Activated T-helper 1 cell treated with anti-CD3 and anti-CD28 coated beads, Interleukin-12 subunit alpha, Interleukin-12 subunit beta, Interleukin-2, Interleukin-4 antibody, amounts not matched to agents 30 ng/mL and 10 ng/mL and 1 ng/mL, durations not matched to agents 14 hours and 24 hours and 36 hours (primary cell): ENCODE measurements at places on chromosomes 12 and 14.

DNA sequence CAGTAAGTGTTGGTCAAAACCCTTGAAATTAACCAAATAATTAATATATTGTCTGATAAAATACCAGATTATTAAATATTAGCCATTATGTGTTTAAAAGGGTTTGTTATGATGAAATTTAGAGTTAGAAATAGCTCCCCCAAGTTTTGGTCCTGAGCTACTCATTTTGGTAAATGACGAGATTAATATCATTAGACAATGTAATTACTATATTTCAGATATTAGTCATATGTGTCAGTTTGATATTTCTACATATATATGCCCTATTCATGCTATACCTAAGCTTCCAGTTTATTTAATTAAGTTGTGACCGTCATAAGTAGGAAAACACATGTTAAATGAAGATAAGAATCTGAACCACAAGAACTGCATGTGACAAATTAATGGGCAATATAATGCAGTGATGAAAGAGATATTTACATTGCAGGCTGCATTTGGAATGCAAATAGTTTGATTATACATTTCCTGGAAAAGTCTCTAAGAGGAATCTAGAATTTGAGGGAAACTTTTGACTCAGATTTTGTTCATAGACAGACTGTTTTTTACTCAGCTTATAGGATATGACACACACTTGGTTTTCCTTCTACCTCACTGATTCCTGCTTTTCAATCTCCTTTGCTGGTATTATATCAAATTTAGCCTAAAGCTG lies 70.5 kb downstream of the TBC1D30 start:
- DNase-seq = no peak

DNA sequence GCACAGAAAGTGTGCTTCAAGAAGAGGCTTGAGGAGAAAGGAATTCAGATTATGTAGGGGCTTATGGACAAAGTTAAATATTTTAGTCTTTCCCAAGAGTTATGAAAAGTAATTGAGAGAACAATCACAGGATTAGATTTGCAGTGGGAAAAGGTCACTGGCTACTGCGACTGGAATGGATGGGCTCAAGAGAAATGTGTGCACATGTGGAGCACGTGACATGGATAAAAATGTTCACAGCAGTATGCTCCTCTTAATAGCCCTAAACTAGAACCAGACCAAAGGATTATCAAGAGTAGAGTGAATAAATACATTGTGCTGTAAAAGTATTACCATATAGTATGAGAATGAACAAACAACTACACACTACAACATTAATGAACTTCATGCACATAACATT lies 78.1 kb downstream of the ABCD2 start:
- DNase-seq = no peak

GRCh38 chr12:7210642-7211151 lies 21.2 kb downstream of the PEX5 start:
- no peak for DNase-seq

GRCh38 chr14:88668448-88669116 lies 105.7 kb downstream of the ZC3H14 start:
- DNase-seq = no peak

DNA sequence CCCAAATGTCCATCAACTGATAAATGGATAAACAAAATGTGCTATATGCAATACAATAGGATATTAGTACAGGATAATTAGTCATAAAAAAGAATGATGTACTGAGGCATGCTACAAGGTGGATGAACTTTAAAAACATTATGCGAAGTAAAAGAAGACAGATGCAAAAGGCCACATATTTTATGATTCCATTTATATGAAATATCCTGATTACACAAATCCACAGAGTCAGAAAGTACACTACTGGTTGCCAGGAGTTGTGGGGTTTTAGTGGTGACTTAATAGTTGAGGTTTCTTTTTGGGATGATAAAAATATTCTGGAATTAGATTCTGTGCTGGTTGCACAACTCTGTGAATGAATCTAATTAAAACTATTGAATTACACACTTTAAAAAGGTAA lies 12.6 kb downstream of the TRIM9 start:
- DNase-seq = no peak

- no peak for DNase-seq
These were observed 817.8 kb downstream of the GALC start for GRCh38 chr14:87175175-87175574.
